ENCODE measurements at places on chromosomes 12 and 14.

DNA sequence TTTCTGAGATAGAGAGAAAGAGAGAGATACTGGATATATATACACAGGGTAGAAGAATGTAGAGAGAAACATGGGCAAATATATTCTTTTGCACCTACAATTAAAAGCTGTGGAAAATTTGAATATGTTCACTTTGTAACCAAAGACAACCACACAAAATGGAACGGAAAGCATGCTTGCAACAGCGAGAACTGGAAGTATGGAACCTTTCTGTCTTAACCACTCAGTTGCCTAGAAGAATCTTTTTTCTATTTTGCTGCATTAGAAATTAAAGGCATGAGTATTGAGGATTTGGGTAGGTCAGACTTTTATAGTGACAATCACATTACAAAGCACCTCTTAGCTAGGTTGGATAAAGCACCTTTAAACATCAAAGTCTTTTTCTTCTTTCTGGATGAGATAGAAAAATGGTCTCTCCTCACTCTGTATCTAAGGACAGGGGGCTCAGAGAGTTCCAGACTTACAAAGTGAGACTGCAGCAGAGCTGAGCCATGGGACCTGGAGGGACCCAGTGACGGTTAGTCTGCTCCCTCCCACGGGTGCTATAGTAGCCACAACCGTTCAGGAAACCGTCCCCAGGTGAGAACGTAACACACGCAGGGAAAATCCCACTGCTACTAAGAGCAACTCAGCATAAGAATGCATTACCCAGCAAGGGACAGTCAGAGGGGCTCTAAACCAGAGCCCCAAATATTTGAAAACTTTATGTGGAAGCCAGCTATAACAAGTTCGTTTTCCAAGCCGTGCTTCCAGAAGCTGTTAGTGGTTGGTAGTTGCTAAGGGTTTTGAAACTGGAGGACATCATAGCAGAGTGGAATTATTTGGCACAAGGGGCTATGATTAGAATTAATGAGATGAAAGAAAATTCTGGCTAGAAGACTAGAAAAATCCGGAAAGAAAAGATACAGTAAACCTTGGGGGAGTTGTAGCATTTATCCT, 97.1 kb downstream of the DAD1 start:
- H3K4me3 ChIP-seq: no peak overlapping the region
- no peaks in the 10 kb centered on the region for H3K36me3 ChIP-seq
- no peak for DNase-seq
- no peak overlapping the region for H3K27ac ChIP-seq

- no peak overlapping the region for H3K4me3 ChIP-seq
- H3K27ac ChIP-seq: no peak overlapping the region
- no peaks in the 10 kb centered on the region for H3K4me1 ChIP-seq
- no peak for DNase-seq
Measured at GRCh38 chr14:41146391-41146790, 460.3 kb upstream of the LRFN5 start.

DNA sequence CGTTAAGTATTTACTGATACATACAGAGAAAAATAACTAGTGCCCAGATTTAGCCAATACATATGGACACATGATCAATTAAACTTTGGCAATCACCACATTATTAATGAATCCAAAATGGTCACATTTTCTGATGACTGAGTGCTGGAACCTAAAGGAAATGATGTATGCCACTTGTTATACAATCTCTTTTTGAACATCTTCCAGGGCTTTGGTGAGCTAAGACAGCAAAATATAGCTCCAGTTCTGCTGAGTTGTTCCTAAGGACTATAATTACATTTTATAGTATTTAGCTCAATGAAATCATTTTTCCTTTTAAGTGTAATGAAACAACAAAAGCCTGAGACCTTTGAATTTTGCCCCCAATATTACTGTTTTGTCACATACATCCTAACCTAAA, 329.1 kb upstream of the ATP2B1 start:
- no peak overlapping the region for H3K4me3 ChIP-seq
- no peaks in the 10 kb centered on the region for H3K27me3 ChIP-seq
- H3K4me1 ChIP-seq: peaks cover 11% of the 10 kb centered on the region
- no peak overlapping the region for H3K27ac ChIP-seq

DNA sequence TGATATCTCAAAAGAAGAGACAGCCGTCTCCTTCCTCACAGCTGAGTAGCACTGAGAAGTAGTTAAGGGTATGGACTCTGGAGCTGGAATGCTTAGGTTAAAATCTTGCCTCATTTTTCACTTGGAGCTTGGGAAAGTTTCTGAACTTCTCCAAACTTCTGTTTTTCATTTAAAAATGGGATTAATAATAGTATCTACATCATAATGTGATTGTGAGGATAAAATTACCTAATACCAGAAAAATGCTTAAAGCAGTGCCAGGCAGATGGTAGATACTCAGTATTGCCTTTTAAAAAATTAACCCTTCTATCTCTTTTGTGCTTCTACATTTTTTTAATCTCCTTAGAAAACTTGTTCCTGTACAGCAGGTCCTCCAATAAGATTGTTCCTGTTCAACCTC, 63.1 kb downstream of the A2M start:
- H3K27ac ChIP-seq: no peak overlapping the region
- H3K4me3 ChIP-seq: no peak overlapping the region
- no peak for DNase-seq
- no peaks in the 10 kb centered on the region for H3K4me1 ChIP-seq
- H3K36me3 ChIP-seq: no peaks in the 10 kb centered on the region

DNA sequence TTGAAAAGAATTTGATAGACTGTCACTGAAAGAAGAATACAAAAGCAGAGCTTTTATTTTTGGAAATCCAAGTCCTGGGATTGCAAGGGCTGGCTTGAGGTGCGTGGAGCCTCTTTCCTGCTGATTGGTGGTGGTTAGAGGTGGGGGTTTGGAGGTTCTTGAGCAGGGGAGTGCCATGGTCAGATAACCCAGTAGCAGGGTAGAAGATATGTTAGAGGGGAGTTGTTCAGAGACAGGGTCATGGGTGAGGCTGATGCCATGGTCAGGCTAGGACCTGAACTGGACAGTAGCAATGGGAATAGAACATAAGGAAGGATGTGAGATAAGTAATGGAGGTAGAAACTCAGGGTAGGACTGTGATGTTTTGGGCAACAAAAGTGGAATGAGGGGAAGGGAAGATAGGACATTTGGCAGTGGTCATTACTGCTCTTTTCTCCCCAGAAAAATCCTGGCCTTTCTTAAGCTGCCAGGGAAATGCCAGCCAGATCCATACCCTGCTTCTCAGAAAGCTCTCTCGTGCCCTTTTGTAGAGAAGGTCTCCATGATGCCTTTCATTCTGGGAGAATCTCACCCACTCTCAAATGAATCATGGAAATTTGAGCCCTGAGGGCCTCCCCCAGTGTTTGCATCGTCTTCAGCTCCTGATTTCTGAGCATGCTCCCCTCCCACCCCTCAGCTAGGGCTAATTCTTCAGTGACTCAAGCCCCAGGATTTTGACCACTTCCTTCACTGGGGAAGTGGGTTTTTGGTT, 9.5 kb downstream of the EMP1 start:
- DNase-seq: no peak
- H3K4me3 ChIP-seq: no peak overlapping the region
- H3K4me1 ChIP-seq: peaks cover 55% of the 10 kb centered on the region
